ENCODE measurements at places on chromosomes 13 and 19.

- no peak for DNase-seq
These were observed at the start of gene PVR for GRCh38 chr19:44643605-44644401. Gene PVR (plus strand): TSS chr19:44643910. CDS start chr19:44644097, 187 bp downstream.

DNA sequence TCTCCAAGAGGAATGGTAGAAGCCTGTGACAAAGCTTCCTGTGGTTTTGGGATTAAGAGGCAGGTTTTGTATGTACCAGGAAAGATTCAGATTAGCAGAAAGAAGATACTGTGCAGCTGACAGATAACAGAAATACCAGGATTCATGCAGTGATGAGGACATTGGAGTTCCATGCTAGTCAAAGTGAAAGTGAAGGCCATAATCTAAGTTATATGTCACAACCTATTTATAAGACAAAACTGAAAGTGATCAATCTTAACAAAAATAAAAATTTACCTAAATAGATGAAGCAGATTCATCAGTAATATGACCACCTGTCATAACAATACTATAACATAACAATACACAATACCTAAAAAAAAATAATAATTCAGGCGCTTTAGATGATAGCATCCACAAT, 1305.2 kb upstream of the PCDH9 start:
- no peak for DNase-seq

- DNase-seq, result no peak
These were observed 16.6 kb upstream of the EPHX3 start for GRCh38 chr19:15248648-15249527.

GRCh38 chr19:13830741-13831536, 35.7 kb downstream of the ZSWIM4 start:
- no peak for DNase-seq

- DNase-seq, result no peak
These were observed 10.8 kb downstream of the LATS2 start for GRCh38 chr13:21050288-21051197.

GRCh38 chr13:27810461-27810860, 18.2 kb downstream of the GSX1 start:
- no peak for DNase-seq

DNA sequence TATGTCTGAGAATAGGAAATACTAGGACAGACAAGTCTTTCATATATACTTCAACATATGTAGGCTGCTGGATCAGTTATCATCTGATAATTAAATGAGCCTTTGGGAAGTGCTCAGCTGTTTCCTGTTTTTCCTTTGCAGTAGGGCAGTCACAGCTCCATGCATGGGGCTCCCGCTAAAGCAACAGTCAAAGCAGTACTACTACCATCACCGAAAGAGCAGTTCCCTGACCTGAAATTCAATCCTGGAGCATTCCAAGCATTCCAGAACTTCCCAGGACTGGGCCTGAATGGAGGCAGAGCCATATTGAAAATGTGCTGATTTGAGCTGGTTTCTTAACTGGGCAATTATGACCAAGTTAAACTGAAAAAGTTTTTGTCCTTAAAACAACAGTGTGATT, 20.5 kb downstream of the MICU2 start:
- no peak for DNase-seq

DNA sequence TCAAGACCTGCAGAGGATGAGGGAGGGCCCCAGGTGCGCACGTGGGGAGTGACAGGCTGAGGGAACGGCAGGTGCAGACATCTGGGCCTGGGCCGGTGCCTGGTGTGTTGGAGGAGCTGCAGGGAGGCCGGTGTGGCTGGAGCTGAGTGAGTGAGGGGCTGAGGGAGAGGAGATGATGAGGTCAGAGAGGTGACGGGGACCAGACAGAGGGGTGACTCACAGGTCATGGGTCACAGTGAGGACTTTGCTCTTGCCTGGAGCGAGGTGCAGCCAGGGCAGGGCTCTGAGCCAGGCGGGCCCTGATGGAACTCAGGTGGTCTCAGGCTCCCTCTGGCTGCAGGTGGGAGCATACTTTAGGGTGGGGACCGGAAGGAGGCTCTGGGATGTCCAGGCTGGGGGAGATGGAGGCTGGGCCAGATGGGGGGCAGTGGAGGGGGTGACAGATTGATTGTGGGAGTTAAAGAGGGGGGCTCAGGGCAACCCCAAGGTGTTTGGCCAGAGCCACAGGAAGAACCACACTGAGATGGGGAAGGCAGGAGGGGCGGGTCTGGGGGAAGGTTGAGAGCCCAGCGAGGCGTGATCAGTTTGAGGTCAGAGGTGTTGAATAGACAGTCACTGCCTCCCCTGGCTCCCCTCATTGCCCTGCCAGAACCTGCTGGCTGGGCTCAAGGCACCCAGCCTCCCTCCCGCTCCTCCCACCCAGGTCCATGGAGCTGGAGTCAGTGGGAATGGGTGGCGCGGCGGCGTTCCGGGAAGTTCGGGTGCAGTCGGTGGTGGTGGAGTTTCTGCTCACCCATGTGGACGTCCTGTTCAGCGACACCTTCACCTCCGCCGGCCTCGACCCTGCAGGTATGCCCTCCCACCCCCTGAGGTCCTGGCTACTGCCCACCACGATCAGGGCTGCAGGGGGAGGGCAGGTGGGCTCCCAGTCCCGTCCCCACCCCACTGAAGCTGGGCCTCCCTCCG, 8.4 kb downstream of the ARHGAP33 start:
- DNase-seq, result no peak

- DNase-seq, result no peak
These were observed 7.8 kb downstream of the ABCA7 start for GRCh38 chr19:1047696-1048147.

DNA sequence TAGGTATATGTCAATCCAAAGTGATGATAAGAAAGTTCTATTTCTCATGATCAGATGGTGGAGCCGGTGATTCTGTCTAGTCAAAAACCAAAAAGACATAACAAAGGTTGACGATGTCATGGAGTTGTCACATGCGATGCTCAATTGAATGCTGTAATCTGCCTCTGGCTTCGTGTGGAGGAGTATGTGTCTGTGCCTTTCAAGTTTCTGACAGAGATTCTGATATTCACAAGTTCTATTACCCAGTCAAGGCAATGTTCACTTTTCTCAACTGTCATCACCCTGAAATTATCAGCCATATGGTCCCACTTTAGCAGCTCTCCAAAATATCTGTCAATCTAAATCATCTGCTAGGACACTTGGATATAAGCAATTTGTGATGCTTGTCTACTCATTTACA, 367.6 kb upstream of the PRR20A start:
- no peak for DNase-seq

GRCh38 chr13:30158774-30159445, 148.4 kb downstream of the KATNAL1 start:
- DNase-seq, result no peak

- DNase-seq, result no peak
These were observed 110.9 kb downstream of the KL start for GRCh38 chr13:33127009-33127551.

GRCh38 chr13:24040835-24041234, 119.7 kb upstream of the SPATA13 start:
- no peak for DNase-seq

- DNase-seq, result peak; percentile 27
These were observed 24.6 kb downstream of the SPC24 start for GRCh38 chr19:11130824-11131455.

DNA sequence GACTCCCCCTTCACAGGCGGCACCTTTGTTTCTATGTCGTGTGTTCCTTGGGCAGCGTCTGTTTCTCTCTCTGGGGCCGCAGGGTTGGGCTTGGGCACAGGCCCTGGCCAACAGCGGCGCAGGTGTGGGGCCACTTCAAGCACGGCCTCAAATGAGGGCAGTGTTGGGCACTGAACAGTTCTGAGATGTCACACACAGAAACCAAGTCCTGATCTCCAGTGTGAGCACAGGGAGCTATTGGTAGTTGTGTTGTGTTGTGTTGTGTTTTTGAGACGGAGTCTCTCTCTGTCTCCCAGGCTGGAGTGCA, 42.7 kb downstream of the GATAD2A start:
- DNase-seq, result no peak

DNA sequence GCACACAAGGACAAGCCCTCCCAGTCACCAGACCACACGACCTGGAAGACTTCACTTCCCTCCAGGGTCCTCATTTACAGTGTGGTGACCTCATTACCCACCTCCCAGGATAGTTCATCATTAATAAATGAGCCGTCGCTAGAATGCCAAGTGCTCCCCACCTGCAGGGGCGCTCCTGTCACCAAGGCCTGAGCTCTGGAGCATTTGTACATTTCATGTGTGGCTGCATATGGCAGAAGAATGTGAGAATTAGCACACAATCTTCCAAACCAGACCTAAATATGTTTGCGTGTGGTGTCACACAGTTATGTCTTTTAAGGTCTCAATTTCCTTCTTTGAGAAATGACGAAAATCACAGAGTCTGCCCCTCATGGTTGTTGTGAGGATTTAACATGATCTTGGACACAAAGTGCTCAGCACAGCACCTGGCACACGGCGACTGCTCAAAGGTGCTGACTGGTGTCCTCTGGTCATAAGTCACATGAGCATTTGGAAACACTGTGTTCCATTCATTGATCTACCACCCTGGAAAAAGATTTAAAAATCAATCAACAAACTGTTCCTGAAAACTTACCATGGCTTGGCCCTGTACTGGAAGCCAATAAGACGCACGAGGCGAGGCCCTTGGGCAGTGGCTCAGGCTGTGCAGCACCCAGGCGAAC, 150.6 kb upstream of the SPACA7 start:
- no peak for DNase-seq

DNA sequence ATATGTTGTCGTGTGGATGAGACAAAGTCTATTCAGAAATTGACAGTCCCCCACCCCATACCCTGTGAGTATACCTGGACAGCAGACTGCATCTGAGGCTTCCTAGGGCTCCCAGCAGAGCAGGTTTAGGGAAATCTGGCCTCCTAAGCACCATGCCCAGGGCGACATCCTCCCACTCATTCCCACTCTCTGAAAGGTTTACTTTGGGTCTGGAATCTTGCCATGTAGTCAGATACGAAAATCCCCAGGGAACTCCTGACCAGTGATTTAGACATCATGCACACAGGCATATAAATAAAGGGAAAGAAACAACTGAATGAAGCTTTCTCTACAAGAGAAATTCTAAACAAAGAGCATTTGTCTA, 717 bp upstream of the NALCN start:
- DNase-seq, result no peak

DNA sequence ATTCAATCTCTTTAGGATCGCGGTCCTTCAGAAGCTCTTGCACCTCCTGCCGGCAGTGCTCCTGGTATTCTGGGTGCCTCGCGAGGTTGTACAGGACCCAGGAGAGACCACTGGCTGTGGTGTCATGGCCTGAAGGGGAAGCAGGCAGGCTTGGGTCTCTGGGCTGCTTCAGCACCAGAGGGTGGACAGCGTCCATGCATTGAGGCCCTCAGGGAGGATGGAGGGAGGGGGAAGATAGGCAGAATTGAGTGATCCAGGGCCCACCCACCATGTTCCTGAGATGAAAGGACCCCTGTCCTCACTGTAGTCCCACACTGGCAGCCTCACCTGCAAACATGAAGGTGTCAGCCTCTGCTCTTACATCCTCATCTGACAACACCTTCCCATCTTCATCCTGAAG, 17.9 kb upstream of the OR10H5 start:
- no peak for DNase-seq

DNA sequence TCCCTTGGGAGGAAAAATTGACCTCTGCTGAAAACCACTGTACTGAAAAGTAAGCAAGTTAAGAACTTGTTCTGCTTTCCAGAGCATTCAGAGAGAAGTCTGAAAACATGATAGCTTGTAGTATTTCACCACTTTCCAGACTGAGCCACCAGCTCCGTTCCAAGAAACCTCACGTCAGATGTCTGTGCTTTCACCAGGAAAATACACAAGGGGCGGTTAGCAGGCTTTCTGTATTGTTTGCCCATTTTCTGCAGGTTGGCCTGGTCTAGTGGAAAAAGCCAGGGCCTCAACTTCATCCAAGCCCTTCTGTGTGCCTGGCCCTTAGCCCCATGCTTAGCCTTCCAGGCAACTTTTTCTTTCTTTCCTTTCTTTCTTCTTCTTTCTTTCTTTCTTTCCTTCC, 36.4 kb downstream of the RXFP2 start:
- no peak for DNase-seq

GRCh38 chr13:98834254-98834960, 81.9 kb upstream of the SLC15A1 start:
- DNase-seq, result no peak

DNA sequence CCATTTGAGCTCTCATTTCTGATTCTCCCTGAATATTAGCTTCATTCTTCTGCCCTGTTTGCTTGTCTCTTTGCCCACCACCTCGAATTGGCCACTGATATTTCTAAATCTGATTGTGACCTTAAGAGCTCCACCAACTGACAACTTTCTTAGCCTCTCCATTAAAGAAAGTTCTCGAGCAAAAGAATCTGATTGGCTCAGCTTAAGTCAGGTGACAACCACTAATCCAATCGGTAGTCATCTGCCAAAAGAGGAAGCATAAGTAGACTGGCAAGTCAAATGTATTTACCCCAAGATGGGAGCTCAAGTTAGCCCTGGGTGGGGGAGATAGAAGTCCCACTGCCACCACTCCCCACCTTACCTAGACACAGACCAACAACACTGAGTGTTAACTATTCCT, 41.5 kb downstream of the NOTCH3 start:
- no peak for DNase-seq

GRCh38 chr19:38695317-38695683, 47.9 kb downstream of the ACTN4 start:
- no peak for DNase-seq

Measured in stimulated activated CD8-positive, alpha-beta memory T cell treated with anti-CD3 and anti-CD28 coated beads, Interleukin-15, amount 100 ng/mL, for 4 hours (primary cell).